Stimulated activated CD4-positive, alpha-beta T cell treated with anti-CD3 and anti-CD28 coated beads, Interleukin-12 subunit alpha, Interleukin-12 subunit beta, amount 100 ng/mL, for 24 hours (primary cell): ENCODE measurements at places on chromosomes 12 and 14.

DNA sequence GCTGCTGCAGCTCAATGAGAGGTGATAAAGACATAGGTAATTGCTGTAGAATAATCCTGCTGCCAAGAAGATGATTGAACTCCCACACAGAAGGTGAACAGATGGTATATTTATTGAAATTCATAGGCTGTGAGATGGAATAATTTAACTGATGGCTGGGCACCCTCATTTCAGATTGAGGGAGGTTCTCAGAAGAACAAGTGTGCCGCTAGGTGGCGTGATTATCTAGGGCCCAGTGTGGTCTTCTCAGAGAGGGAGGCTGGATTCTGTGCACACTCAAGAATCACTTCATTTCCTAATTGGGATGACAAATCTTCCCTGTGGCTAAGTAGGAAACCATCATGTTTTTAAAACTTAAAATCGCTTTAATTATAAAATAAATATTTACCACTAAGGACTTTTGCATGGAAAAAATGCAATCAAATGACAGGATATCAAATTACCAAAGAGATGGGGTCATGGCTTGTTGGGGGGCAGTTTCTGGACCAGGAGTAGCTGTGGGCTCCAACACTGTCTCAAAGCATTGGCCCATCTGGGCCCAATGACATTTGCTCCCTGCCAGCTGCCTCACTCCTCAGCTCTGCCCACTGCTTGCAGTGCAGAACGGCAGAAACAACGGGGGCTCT, 132.3 kb downstream of the SNAPC1 start:
- peak; percentile 59 for DNase-seq

- DNase-seq = no peak
Measured at GRCh38 chr14:77830692-77831091, 30.8 kb downstream of the ADCK1 start.

- DNase-seq = no peak
Measured at GRCh38 chr12:51534216-51535074, 56.6 kb upstream of the SCN8A start.

DNA sequence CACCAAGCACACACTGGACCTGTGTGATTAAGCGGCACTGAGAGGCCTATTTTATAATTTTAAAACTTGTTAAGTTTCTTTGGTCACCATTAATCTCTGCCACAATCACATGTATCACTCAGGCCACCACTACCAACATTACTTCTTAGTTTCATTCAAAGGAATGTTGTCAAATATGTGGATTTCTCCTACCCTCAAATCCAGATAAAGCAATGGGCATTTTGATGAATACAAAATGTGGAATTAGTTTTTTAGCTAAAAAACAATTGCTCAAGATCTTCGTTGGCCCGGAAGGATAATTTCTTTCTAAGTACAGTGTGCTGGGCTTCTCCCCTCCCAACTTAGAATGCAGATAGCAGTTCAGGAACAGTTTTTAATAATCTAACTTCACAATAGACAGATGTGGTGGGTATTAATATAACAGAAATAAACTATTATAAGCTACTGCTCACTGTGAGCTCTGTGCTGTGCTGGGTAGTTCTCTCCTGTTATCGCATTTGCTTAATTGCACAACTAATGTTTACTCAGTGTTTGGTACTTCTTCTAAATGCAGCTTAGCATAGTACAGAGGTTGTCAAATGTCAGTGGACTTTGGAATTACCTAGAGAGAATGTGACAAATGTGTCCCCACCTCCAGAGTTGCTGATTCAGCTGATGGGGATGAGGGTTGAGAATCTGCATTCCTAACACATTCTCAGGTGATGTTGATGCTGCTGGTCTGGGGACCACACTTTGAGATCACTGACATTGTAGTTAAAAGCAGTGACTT, 266.7 kb upstream of the AMIGO2 start:
- DNase-seq = no peak

DNA sequence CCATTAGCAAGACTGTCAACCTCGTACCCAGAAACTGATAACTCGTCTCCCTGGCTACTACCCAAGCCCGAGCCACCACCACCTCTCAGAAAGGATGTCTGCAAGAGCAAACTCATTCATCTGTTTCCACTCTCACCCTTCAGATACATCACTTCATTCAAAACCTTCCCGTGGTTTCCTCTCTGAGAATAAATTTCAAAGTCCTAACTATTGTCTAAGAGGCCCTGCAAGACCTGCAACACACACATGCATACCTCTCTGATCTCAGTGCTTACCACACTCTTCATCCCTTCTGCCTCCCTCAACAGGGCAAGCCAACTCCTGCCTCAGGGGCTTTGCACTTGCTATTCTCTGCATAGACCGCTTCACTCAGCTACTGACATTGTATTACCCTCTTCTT, 40.6 kb downstream of the PPP1R13B start:
- DNase-seq = no peak

DNA sequence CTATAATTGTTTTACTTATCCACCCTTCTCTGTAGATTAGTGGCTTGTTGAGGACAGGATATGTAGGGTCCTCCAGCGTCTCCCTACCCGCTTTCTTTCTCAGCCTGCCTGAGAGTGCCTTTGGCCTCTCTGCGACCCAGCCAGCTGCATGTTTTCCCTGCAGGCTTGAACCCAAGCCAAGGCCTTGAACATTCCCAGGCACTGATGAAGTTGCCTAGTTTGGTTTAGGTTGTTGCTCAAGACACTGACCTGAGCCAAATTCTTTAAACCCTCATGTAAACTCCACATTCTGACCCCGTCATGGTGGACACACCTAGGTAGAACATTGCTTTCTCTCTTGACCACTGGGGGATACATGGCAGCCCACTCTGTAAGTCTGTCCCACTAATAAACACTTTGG, 33.4 kb upstream of the TXNRD1 start:
- DNase-seq = no peak
